ENCODE measurements at places on chromosomes 6 and 20.

DNA sequence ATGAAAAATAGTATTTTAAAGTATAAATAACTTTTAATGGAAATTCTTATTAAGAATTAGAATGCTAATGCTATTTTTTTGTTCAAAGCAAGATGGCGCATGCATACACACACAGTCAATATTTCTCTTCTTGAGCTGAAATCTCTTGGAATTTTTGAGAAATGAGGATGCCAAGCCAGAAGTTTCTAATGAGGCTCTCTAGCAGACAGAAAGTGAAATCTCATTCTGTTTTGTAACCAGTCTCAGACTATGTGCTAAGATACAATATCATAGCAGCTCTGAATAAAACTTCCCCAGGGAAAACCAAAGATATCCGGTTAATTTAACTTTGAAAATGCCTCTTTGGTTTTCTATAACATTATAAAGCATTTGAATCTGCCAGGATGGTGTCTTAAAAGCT lies 97.2 kb upstream of the HDAC2 start:
- no peak for DNase-seq

DNA sequence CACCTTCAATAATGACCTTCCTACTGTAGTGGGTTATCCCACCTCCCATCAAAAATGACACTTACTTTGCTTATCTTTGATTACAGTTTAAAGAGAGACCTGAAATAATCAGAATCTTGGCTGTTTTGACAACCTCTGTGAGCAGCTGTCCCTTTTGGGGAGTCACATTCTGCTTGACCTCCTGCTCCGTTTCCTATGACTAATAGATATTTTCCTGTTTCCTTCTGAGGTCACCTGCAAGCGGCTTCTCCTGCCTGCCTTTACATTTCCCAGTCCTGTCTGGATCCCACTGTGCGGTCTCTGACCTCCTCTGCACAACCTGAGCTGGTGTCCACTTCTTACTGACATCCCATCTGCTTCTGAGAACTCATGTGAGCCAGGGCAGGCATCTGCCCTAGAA lies 54.2 kb downstream of the TRAM2 start:
- DNase-seq, result no peak

DNA sequence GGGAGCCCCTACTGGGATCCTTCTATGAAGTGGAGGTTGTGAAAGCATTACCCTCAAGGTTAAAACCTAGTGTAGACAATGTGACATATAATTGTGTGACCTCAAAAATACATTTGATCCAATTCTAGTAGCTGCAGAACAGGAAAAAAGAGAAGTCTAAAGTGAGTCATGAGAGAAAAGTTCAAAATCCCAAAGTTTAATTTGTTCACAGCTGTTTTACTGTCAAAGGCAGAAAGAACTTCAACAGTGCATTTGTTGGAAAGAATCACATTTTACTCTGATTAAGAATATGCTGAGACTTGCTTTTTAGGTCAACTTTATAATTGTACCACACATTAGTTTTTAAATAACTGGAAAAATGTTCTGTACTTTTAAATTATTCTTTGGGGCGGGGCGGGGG lies 1027.4 kb upstream of the FLRT3 start:
- DNase-seq, result no peak

DNA sequence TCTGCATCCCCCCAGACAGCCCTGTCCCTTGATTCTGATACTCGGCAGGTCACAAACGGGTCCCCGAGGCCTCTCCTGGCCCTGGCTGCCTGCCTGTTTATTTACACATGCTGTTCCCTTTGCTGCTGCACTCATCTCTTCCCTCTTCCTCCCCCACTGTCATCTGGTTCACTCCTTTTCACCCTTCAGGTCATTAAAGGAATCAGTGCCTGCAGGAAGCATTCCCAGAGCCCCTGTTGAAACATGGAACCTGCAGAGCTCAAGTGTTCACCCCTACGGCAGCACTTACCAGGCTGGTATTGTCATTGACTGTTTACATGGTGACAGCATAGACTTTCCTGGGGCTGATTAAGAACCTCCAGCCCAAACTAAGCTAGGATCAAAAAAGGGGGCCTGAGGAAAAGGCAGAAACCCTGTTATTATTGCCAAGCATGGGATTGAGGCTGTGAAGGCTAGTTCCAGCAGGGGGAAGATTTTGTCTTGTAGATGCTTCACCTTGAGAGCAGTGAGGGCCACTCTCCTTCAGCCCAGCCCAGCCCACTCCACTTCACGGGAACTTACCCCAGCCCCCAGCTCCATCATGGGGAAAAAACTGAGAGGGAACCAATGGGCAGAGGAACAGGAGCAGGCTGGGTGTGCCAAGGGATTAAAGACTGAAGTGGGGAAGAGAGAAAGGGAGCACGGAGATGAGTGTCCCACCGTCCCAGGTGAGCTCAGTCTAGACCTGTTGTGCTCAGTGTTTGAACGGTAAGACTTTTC lies 73.2 kb downstream of the JPH2 start:
- no peak for DNase-seq

DNA sequence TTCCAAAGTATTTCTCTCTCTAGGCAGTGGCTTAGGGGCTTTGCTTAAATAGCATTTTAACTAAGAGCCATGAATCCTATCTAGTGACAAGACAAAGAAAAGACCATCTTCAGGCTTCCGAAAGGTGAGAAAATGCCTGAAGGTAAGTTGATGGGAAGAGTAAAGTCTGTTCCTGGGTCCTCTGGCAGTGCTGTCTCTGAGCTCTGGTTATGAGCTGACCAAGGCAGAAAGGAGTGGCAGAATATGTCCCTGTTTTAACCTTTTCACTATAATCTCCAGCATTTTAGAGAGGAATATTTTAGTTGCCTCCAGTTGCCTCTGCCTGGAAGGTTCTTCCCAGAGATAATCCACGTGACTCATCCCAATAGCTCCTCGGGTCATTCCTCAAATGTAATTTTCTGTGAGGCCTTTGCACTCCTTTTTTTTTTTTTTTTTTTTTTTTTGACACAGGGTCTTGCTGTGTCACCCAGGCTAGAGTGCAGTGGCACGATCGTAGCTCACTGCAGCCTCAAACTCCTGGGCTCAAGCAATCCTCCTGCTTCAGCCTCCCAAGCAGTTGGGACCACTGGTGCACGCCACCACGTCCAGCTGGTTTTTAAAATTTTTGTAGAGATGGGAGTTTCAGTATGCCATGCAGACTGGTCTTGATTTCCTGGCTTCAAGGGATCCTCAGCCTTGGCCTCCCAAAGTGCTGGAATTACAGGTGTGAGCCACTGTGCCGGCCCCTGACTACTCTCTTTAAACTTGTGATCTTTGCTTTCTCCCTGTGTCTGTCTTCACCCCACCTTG lies 3.7 kb upstream of the ARMH2 start:
- DNase-seq, result no peak

GRCh38 chr6:15247500-15248450 lies 1.9 kb downstream of the JARID2 start:
- DNase-seq, result peak; percentile 37

- DNase-seq, result peak; percentile 24
Measured at GRCh38 chr6:33632558-33633039, 11.5 kb downstream of the ITPR3 start.

DNA sequence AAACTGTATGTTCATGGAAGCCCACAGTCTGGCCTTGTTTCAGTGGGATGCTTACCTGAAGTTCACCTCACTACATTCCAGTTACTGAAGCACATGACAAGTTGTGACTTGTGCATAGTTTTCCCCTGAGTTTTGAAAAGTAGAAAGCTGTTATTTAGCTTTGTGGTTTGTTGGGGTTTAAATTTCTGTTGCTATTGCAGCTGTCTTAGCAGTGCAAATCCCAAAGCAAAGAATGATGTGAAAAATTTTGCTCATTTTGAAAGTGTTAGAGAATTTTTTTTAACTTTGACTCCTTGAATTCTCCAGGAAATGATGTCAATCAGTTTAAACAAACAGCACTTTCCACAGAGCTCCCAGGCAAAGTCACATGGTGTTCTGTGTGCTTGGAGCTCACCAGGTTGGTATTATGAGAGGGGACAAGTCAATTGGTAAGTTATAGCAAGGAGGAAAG lies 268.4 kb downstream of the ADGRG6 start:
- DNase-seq, result no peak

- DNase-seq, result no peak
Measured at GRCh38 chr6:55014321-55015088, 159.8 kb upstream of the HCRTR2 start.

- no peak for DNase-seq
Measured at GRCh38 chr6:107083047-107083768, 32.1 kb downstream of the BEND3 start.

DNA sequence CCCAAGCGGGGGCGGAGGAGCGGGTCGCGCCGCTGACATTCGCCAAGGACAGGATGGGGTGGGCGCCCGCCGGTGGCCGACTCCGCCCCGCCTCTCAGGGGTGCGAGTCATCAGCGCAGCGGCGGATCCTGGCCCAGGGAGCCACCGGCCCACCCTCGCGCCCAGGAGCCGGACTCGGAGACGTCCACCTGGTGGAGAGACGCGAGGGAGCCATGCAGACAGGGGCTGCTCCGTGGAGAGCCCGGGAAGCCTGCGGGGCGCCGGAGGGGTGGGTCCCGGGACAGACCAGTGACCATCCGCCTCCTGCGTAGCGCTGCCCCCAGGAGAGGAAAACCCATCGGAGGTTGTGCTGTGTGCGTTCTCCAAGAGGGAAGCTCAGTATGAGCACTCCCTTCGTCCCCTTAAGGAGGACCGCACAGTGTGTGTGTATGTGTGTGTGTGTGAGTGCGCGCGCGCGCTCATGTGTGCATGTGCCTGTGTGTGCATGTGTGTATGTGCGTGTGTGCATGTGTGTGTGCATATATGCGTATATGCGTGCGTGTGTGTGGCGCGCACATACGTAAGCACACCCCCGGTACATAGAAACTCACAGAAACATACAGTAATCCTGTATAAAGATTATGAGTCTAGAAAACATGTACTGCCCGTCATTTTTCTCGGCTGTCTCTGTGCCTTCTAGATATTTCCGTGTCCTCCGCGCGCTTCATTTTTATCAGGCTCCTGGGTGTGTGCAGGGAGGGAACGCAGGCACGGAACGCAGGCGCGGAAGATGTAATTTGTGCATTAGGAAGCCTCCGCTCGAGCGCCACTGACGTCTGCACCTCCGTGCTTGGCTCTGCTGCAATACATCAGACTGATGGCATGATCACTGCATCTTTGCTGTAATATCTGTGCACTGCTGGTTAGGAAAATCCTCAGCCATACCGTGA lies 158.9 kb downstream of the TBXT start:
- DNase-seq, result no peak

- DNase-seq, result no peak
Measured at GRCh38 chr20:40938020-40938419, 90.6 kb upstream of the TOP1 start.

DNA sequence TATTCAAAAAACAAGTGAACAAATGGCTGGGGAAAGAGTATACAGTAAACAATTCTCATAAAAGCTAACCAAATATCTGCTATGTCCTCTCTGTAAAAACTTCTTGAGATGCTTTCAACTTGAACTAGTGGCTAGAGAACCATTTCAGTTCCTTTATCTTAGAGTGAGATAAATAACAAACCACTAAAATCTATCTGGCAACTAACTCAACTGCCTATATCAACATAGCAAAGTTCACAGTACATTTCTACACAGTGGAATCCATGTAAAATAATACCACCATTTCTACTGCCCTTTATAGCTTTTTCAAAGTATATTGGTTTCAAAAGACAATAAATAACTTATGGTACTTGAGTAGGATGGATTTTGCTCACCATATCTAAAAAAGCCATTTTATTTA lies 95.1 kb downstream of the MMS22L start:
- no peak for DNase-seq

DNA sequence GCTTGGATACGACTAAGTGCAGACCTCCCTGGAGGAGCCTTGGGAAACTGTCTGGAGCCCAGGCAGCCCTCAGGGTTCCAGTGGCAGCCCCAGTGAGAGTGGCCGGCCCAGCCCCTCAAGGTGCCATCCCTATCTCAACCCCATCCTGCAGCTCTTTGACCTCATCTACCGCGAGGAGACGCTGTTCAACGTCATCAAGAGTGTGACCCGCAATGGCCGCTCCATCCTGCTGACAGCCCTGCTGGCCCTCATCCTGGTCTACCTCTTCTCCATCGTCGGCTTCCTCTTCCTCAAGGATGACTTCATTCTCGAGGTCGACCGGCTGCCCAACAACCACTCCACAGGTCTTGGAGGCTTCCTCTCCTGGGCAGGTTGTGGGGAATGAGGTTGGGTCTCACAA lies 20.7 kb downstream of the UQCC2 start:
- no peak for DNase-seq

GRCh38 chr6:38271081-38271480 lies 368.6 kb downstream of the BTBD9 start:
- no peak for DNase-seq

DNA sequence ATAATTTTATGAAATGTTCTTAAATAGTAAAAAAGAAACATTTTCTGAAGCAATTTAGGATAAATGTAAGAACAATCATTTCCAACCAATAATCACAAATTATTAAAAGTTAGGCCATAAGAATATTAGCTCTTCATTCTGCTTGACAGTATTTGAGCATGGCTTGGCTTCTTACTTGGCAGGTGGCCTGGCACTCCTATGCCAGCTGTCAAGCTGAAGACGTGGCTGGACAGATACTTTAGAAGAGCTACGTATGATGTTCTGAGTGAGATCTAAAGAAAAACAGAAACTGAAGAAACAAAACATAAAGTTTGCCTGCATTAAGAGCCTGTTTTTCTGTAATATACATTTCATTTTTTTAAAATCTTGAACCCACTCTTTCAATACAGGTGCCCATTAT lies 438.9 kb downstream of the GRIK2 start:
- no peak for DNase-seq

- DNase-seq, result no peak
Measured at GRCh38 chr6:38136547-38136946, 317.0 kb downstream of the ZFAND3 start.

- no peak for DNase-seq
Measured at GRCh38 chr6:33195304-33196165, 3.3 kb upstream of the COL11A2 start.

DNA sequence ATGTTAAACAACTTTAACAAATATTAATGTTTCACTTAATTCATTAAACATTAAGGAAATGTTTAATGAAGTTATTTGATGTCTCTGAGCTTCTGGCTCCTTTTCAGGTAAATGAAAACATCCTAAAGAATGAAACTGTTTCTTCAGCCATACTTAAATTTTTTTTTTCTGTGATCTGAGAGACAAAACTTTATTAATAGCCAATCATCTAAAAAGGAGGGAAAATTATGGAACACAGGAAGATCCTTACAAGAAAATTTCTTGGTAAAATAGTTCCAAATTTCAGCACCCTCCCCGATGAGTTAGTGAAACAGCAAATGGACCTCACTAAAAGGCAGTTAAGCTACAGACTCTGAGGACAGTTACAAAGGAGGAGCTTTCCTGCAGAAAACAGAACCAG lies 185.2 kb downstream of the REV3L start:
- no peak for DNase-seq

DNA sequence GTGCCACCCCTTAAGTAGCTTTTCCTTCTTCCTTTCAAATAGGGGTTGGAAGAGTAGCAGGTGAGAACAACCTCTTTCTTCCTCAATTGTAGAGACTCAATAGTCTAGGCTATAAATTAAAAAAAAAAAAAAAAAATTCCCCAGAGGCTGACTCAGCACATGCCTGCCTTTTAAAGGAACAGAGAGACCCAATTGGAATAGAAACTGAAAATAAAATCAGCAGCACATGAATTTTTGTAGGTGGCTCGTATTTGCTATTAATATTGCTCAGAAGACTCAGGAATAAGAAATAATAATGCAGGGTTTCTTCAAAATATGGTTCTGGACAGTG lies 19.3 kb downstream of the TOP1 start:
- DNase-seq, result no peak

- no peak for DNase-seq
Measured at GRCh38 chr6:129195161-129195560, 312.2 kb downstream of the LAMA2 start.

GRCh38 chr6:139990026-139990686 lies 615.7 kb upstream of the CITED2 start:
- no peak for DNase-seq

- no peak for DNase-seq
Measured at GRCh38 chr20:24985802-24986201, 6.7 kb downstream of the APMAP start.

Data from stimulated activated CD8-positive, alpha-beta memory T cell treated with anti-CD3 and anti-CD28 coated beads, Interleukin-15, amount 100 ng/mL, for 24 hours (primary cell).